ENCODE measurements at places on chromosomes 1 and 21. TPM values are rescaled to one million over a fixed set of nuclear protein-coding genes. Genes with fewer than 3 reads are reported as not detected.

GRCh38 chr1:47031585-47031984 lies 8.1 kb downstream of the CYP4X1 start:
- no peaks in the 10 kb centered on the region for H3K27me3 ChIP-seq
- no peak for DNase-seq
- no peak overlapping the region for H3K4me3 ChIP-seq
- no peaks in the 10 kb centered on the region for H3K36me3 ChIP-seq
- peak overlapping the region; percentile 54 for H3K27ac ChIP-seq

Gene COL24A1
- total RNA-seq = 0.32 TPM

- H3K36me3 ChIP-seq = no peaks in the 10 kb centered on the region
- no peak overlapping the region for H3K4me3 ChIP-seq
- H3K4me1 ChIP-seq = peaks cover 45% of the 10 kb centered on the region
- no peak overlapping the region for H3K27ac ChIP-seq
- DNase-seq = no peak
- no peaks in the 10 kb centered on the region for H3K27me3 ChIP-seq
These were observed 85.7 kb downstream of the DYRK1A start for GRCh38 chr21:37452227-37452626.

GRCh38 chr1:76784502-76784901 lies 82.8 kb upstream of the ST6GALNAC5 start:
- H3K36me3 ChIP-seq = no peaks in the 10 kb centered on the region
- no peak for DNase-seq
- H3K27ac ChIP-seq = no peak overlapping the region

Gene RNF2
- total RNA-seq = 17.1 TPM

DNA sequence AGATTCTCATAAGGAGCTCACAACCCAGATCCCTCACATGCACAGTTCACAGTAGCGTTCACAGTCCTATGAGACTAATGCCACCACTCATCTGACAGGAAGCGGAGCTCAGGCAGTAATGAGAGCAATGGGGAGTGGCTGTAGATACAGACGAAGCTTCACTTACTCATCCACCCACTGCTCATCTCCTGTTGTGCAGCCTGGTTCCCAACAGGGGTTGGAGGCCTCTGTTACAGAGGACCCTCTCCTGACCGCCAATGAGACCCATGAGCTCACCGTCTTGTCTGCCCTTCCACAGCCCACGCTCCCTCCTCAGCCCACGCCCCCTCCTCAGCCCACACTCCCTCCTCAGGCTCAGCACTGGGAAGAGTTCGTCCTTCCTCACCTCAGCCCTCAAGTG lies 39.6 kb downstream of the RSPH1 start:
- H3K4me1 ChIP-seq = peaks cover 3% of the 10 kb centered on the region

Gene TBX15
- 3.3 TPM for total RNA-seq

Gene MCOLN3
- total RNA-seq = 5.4 TPM

GRCh38 chr1:227945891-227946623 lies 1.7 kb downstream of the WNT9A start:
- DNase-seq = peak; percentile 83
- peak overlapping the region; percentile 78 for H3K27ac ChIP-seq
- H3K36me3 ChIP-seq = no peaks in the 10 kb centered on the region
- H3K27me3 ChIP-seq = peaks cover 9% of the 10 kb centered on the region

Gene CFH
- total RNA-seq = 45.2 TPM

Gene AMY2B
- 69.5 TPM for total RNA-seq

DNA sequence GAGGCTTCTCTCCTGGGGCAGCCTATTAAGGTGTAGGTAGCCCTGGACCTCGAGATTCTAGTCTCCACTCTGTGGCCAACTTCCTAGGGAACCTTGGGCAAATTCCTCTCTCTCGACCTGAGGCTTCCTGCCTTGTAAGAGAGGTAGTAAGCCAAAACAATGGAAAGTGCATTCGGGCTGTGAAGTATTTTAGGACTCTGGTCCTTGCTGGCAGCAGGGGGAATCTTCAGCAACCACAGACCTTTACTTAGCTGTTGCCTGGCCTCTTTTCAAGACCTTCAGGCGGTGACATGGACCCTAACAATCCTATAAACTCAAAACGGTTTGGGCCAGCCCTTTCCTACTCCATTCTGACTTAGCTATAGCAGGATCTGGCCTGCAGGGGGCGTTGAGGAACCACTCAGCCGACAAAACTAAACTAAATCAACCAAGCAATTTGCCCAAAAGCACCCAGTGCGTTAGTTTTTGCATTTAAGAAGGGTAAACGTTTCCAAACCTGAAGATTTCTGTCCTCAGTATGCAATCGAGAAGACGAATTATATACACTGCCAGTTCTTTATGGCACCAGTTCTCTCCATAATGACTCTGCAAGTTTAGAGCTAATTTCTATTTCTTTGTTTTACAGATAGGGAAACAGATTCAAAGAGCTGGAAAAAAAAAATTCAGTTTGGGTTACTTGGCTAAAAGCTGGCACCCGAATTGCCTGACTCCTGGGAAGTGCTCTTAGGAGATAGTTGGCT lies 10.9 kb upstream of the SESN2 start:
- H3K27ac ChIP-seq = peak overlapping the region; percentile 86
- H3K4me3 ChIP-seq = peak overlapping the region; percentile 23
- no peaks in the 10 kb centered on the region for H3K36me3 ChIP-seq

Gene NHLH1
- total RNA-seq = 0.39 TPM

- no peak for DNase-seq
- H3K4me1 ChIP-seq = peaks cover 47% of the 10 kb centered on the region
- H3K27me3 ChIP-seq = peaks cover 9% of the 10 kb centered on the region
These were observed 17.8 kb upstream of the POU3F1 start for GRCh38 chr1:38064197-38064903.

DNA sequence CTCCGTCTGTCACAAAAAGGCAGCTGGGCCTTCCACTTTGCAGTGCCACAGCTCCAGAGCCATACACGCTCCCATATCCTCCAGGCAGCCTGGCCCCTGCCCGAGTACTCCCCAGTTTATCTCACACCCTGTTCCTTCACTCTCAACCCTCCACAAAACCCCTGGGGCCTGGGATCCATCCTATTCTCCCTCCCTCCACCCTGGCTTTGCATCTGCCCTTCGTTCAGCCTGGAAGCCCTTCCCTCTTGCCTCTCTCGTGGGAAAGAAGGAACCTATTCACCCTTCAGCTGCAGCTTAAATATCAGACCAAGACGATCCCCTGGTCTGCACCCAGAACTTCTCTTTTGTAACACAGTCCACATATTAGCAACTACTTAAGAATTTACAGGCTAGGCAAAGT lies 56.7 kb downstream of the CAMK2N1 start:
- peaks cover 21% of the 10 kb centered on the region for H3K27me3 ChIP-seq
- no peak overlapping the region for H3K4me3 ChIP-seq
- no peaks in the 10 kb centered on the region for H3K4me1 ChIP-seq
- H3K36me3 ChIP-seq = no peaks in the 10 kb centered on the region
- DNase-seq = no peak

Gene HSPB7
- total RNA-seq = 1.9 TPM

DNA sequence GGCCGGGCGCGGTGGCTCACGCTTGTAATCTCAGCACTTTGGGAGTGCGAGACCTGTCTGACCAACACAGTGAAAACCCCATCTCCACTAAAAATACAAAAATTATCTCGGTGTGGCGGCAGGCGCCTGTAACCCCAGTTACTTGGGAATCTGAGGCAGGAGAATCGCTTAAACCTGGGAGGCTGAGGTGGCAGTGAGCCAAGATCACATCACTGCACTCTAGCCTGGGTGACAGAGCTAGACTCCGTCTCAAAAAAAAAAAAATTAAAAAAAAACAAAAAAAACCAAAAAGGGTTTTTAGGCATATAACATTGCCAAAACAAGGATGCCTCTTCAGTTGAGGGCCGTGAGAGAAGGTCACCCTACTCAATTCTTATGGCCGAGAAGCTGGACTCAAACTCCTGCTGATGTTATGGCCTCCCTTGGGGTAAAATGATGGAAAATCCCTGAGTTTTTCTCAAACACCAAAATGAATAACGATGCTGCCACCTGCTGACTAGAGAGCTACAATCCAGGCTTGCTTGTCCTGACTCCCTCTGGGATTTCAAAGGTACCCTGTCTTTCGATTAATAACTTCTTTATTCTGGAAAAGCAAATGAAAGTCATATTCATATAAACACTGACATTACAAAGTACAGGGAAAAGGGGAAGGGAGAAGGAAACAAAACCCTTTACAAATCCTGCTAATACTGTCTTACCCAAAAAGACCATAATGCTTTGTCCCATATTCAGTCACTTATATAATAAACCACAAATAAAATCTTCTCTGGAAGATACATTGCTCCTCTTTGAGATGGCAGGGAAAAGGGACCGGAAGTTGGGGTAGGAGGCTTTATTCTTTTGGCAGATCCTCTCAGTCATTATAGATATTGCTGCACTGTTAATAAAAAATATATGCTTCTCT lies 10.7 kb downstream of the RAB42 start:
- H3K27ac ChIP-seq = no peak overlapping the region
- H3K4me3 ChIP-seq = no peak overlapping the region
- peaks cover 4% of the 10 kb centered on the region for H3K4me1 ChIP-seq
- no peaks in the 10 kb centered on the region for H3K27me3 ChIP-seq

GRCh38 chr1:182093781-182094180 lies 32.3 kb upstream of the ZNF648 start:
- H3K27me3 ChIP-seq = no peaks in the 10 kb centered on the region
- H3K36me3 ChIP-seq = no peaks in the 10 kb centered on the region
- H3K4me1 ChIP-seq = peaks cover 21% of the 10 kb centered on the region
- no peak overlapping the region for H3K4me3 ChIP-seq

Gene CELA3A
- total RNA-seq = not detected

DNA sequence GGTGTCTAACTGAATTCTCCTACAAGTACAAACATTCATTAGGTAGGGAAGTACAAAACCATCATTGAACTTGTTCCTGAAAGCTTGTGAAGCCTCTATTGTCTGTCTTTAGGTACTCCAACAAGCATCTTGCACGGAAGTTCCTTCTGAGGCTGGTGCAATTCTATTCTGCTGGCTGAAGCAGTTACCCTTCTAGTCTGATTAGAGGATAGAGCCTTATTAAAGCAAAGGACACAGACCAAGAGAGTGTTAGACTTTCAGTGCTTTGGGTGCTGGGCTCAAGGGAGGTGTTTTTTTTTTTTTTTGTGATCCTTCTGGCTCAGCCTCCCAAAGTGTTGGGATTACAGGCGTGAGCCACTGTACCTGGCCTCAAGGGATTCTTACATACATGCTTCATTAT lies 43.8 kb downstream of the HHAT start:
- no peak overlapping the region for H3K4me3 ChIP-seq
- no peak for DNase-seq
- peaks cover 6% of the 10 kb centered on the region for H3K4me1 ChIP-seq
- no peaks in the 10 kb centered on the region for H3K27me3 ChIP-seq
- H3K27ac ChIP-seq = no peak overlapping the region
- H3K36me3 ChIP-seq = no peaks in the 10 kb centered on the region

DNA sequence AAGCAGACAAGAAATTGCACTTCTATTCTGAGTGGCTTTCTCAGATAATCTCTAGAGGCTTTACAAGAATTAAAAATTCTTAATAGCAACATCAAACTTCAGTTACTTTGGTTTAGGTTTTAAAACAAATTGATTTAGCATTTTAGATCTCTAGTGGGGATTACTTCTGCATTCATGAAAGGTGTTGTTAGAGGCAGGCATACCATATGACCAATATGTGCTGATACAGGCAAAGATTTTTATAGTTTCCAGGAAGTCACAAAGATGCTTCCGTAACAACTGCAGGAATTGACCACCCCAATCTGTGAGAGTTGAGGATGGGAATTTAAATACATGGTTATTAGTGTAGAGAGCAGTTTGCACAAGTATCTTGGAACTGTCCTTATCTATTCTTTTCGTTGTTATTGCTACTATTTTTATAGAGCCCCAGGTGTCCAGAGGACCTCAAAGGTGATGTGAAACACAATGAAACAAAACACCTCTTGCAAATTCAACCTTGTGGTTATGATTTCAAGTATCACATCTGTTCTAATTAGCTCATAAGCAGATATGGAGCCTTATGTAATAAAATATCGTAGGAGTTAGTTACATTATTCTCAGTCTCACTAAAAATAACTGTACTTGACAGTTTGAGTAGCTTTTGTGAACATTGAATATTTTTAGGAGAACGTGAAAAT lies 512.7 kb upstream of the ADGRL4 start:
- no peaks in the 10 kb centered on the region for H3K4me1 ChIP-seq
- no peak for DNase-seq
- H3K4me3 ChIP-seq = no peak overlapping the region
- H3K27ac ChIP-seq = no peak overlapping the region
- H3K36me3 ChIP-seq = no peaks in the 10 kb centered on the region
- H3K27me3 ChIP-seq = no peaks in the 10 kb centered on the region

Gene GJA9
- total RNA-seq = not detected

DNA sequence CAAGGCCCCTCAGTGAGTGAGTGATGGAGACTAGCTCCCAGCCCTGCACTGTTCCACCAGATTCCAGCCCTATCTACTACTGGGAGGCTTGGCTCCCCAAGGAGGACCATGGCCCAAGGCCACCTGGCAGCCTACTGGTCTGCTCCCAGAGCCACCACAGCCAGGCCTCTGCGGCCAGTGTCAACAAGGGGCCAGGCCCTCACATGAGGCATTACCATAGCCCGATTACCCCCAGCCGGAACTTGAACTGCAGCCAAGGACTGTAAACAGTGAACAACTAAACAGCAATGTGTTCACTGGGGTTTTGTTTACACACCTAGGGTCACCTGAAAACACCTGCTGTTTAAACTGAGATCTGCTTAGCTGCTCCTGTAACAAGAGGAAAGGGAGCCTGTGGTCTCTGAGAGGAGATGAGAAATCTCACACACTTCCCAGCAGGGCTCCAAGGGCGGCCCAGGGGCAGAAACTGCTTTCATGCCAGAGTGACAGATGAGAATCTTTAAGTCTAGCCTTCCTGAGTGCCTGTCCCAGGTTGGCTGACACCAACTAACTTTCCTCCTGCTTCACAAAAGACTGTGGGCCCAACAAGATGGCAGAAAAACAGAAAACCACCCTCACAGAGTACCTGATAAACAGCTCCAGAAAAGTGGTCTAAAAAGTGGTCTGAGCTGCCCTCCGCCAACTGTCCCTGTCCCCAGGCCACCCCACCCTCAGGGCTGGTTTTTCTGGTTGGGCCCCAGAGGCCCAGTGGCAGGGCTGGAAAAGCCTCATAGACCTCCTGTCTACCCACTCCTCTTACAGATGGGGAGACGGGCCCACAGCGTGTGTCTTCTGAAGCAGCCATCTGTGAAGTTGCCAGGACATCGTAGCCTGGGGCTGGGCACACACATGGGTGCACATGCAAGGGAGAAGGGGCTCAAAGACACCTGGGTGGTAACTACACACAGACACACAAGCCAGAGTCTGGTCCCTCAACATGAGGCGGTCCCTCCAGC lies 28.8 kb downstream of the MEF2D start:
- no peak overlapping the region for H3K4me3 ChIP-seq
- DNase-seq = no peak
- no peaks in the 10 kb centered on the region for H3K27me3 ChIP-seq
- H3K4me1 ChIP-seq = peaks cover 39% of the 10 kb centered on the region

- no peak overlapping the region for H3K27ac ChIP-seq
- H3K4me1 ChIP-seq = peaks cover 33% of the 10 kb centered on the region
- peaks cover 59% of the 10 kb centered on the region for H3K36me3 ChIP-seq
- peak; percentile 99 for DNase-seq
- H3K4me3 ChIP-seq = no peak overlapping the region
These were observed 47.6 kb downstream of the ARHGEF16 start for GRCh38 chr1:3501856-3502640.

Gene TMCC2
- 4.2 TPM for total RNA-seq

All from suprapubic skin (tissue), 4 donors.